ENCODE measurements at places on chromosomes 1 and 21.

- DNase-seq: no peak
Observed at GRCh38 chr1:222240536-222241181, 307.2 kb downstream of the HHIPL2 start.

DNA sequence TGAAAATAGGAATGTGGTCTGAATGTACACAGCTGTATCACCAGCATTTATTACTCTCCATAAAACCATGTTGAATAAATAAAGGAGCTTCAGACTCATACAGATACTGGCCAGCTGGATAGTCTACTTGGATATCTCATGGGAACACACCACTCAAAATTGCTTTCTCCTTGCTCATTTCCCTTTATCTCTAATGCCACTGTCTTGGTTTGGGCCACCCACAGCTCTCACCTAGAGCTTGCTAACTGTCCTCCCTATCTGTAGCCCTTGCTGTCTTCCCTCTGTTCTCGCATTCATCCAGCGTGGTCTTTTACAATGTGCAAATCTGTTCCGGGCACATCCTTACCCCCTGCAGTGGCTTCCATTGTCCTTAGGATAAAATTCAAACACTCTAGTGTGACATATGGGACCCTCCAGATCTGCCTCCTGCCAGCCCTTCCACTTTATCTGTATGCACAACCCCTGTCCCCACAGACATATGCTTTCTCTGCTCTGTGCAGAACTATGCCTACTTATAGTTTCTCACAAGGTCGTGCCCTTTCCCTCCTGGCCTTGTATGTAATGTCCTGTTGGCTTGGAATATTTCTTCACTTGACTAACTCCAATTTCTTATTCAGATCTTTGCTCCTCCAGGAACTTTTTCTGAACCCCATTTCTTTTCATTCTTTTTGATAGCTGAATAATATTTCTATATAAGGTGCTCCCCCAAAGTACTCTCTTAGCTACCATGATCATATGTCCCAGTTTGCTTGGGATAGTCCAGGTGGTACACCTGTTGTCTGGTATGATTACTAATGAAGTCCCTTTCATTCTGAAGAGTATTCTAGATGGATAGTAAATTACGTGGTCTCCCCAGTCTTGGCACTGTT, 2.9 kb downstream of the FLVCR1 start:
- no peak for DNase-seq

DNA sequence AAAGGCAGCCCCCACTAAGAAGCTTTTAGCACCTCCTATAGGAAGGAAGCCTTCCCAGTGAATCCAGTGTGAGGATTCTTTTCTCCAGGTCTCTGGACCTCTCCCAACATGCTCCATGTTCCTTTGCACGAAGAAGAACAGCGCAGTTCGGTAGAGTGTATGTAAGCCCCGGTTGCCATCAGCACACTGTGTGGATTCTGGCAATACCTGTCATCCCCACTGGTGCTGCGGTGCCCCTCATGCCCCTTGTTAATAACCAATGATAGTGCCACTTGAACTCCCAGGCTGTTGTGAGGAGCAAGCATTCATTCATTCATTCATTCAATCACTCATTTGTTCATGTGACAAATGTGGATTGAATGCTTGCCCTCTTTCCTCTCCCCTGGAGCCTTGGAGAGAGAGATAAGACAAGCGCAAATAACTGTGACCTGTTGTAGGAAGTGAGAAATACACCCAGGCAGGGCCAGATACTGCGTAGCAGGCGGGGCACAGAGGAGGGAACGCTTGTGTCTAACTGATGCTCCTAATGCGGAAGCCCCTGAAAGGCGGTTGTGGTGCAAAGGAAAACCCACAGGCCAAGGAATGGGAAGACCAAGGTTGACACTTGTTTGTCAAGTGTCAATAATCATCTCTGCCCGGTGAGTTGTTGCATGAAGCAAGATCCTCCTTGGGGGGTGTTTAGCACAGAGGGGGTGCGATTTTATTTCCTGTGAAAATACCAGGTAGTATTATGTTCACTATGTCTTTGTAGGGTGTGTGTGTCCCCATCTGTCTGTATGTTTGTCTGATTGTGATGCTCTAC, 9.8 kb downstream of the LGR6 start:
- no peak for DNase-seq

- no peak for DNase-seq
Observed at GRCh38 chr1:1109743-1110142, 6.1 kb downstream of the C1orf159 start.

DNA sequence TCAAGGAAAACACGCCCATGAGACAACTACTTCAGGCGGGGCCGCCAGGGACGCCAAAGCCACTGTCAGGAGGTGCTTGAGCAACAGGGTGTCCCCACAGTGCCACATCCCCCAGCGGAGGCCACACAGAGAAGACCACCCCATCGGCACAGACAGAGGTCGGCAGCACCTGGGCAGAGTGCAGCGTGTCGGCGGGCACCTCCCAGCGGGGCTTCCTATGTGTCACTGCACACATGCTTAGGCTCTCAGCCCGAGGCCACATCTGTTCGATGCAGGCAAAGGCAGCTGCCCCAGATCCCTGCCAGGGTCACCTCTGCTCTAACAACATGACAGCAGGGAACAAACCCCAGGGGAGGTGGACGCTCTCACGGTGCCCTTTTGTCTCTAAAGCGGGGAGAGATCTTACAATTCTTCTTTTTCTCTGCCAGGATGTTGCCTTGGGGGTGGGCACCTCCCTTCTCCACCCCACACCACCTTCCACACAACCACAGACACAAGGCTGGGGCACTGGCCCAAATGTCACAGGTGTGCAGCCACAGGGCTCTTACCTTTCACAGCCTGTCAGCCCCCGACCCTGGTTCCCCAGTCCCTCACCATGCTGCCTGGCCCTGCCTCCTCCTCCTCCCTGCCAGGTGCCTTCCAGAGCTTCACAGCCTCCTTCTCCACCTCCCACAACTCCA, 4.2 kb downstream of the KRTAP10-8 start:
- no peak for DNase-seq

GRCh38 chr1:10534519-10534918, 59.8 kb downstream of the PEX14 start:
- DNase-seq: no peak

DNA sequence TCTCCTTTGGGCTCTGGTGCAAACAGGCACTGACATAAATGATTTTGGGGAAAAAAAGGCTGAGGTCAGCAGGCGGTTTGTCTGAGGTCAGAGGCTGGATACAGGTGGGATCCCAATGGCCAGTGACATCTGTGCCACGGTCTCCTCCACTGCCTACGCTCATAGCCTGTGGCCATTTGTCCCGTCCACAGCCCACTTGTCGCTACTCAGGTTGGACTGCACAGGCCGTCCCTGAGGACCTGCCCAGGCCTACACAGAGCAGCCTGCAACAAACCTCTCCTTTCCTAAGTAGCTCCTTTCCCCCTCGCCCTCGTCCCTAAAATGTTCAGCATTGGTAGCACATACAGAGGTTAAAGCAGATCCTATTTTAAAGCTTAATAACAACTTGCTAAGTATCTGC, 150.7 kb downstream of the ZBTB18 start:
- no peak for DNase-seq

DNA sequence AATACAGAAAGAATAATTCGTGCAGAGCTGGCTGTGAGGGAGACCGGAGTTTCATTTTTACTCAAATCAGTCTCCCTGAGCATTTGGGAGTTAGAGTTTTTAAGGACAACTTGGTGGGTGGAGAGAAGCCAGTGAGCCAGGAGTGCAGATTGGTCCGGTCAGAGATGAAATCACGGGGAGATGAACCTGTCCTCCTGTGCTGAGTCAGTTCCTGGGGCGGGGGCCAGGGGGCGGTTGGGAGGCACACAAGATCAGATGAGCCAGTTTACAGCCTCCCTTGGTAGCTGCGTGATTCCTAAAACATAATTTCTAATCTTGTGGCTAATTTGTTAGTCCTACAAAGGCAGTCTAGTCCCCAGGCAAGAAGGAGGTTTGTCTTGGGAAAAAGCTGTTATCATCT, 1267.9 kb downstream of the AMY1C start:
- DNase-seq: no peak

DNA sequence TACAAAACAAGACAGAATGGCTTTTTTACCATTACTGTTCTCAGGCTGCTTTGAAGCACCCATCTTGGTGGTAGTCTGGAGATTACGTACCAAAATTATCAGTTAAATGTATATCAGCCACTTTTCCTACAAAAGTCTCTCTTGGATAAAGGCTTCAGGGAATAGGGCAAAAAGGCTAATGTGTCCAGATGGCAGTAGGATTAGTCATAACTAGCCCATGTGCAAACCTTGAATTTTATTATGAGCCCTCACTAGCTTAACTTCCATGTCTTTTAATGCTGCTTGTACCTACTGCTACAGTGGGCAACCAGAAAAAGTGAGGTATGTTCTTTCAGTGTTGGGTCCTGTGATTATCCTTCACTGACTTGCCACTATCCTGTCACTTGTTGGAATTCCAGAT, 51.0 kb downstream of the PLPPR4 start:
- DNase-seq: no peak

GRCh38 chr1:94072840-94073522, 48.0 kb downstream of the ABCA4 start:
- DNase-seq: no peak

DNA sequence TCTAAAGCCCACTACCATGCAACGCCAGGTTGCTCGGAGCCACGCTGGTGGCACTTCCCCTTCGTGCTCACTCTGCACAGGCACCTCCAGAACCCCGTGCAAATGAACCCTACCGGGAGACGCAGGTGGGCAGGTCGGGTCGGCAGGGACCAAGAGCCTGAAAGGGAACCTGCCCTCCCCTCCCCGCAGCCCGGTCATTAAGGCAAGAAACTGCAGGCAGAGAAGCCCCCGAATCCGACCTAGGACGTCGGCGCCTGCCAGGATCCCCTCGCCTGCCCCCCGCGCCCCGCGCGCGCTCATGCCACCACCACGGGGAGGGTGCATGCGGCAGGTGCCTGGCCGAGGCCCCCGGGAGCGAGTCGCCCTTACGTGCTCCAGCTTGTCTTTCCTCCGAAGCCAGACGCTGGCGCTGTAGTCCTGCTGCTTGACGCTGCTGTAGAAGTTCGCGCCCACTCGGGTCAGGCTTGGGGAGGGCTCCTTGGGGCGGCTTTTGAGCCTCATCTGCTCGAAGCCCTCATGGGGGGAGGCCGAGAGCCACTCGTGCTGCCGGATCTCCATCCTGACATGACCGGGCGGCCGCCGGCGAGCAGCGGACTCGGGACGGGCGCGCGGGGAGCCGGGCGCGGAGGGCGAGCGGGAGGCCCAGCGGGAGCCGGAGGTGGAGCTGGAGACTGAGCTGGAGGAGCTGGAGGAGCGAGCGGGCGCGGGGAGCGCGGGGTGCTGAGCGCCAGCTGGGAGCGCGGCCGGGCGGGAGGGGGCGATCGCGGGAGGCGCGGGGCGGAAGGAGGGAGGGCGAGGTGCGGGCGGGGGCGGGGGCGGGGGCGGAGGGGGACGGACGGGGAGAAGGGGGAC, 552 bp downstream of the PLD5 start:
- DNase-seq: peak; percentile 25

GRCh38 chr1:227913764-227914721, 33.7 kb downstream of the WNT9A start:
- no peak for DNase-seq

DNA sequence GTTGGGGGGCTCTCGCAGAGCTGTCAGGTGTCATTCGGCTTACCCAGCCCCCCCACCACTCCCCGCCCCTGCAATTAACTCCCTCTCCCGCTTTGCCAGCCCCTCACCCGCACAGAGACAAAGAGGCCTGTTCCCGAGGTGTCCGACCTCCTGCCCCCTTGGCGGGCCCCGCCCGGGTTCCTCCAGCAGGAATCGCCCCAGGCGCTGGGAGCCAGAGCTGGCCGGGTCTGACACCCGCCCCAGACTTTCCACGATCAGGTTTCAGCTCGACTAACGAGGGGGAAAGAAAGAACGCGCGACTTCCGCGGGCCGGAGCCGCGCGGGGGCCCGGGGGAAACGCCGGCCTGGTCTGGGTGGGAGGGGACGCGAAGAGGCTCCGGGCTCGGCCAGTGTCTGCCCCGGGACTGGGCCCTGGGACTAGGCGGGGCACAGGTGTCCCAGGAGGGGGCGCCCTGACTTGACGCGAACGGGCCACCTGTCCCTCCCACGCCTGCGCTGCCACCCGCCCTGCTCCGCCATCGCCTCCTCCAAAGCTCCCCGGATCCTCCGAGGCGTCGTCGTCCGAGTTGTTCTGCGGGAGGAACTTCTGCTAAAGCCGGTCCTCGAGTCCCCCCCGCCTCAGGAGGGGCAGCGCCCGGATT, 36.4 kb upstream of the HHAT start:
- DNase-seq: peak; percentile 85

Measured in hindlimb muscle (tissue), 1 donor.